HCT116 (cell line): ENCODE measurements at places on chromosomes 12 and 14.

- no peak for DNase-seq
Measured at GRCh38 chr12:39369756-39370155, 73.2 kb downstream of the KIF21A start.

DNA sequence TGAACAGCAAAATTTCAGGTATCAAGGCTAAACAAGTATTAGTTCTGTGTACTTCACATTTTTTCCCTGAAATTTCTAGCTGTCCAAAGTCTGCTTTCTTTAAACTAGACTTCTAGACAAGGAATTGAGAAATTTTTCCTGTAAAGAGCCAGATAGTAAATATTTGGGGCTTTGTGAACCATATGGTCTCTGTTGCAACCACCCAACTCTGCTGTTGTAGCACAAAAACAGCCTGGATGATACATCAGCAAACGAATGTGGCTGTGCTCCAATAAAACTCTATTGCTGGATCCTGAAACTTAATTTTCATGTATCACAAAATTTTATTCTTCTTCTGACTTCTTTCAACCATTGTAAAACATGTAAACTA, 96.0 kb upstream of the SLC38A4 start:
- no peak for DNase-seq

DNA sequence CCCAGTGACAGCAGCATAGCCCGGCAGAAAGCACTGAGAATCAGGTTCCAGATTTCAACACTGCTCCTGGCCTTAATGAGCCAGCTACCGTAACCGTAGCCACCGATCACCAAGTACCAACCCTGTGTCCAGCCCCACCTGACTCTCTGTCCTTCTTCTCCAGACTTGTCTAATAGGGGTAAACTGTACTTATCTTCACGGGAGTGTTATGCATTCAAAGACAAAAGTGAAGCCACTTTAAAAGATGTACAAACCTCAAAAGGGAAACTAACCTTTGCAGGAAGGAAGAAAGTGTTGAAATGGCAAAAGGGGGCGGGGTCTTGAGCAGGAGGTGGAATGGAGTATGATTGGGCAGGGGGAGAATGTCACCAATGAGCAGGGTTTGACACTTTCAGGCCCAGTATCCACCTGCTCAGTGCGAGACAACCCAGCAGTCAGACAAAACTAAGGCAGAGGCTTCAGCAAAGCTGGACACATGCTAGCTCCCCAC, 226.1 kb downstream of the CHST11 start:
- DNase-seq: no peak

GRCh38 chr14:82224610-82225009, 691.0 kb upstream of the SEL1L start:
- no peak for DNase-seq

GRCh38 chr14:71541271-71541670, 391.0 kb upstream of the RGS6 start:
- DNase-seq: no peak

GRCh38 chr12:106387848-106388377, 30.4 kb downstream of the POLR3B start:
- DNase-seq: no peak

DNA sequence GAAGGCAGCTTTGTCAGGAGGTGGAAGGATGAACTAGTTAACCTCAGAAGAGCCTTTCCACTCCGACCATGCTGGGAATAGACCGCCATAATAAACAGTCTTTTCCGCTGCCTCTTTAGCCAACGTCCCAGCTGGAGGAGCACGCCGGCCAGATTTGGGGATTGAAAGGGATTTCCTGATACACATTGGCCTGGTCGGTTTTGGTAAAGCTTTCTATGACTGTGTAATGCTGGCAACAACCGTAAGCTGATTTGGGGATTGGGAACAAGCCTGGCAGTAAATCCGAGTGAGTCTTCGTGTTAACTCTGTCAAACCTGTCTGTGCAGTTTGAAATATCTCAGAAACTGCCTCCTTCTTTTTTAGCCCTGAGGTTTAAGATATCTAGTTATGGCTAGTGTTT, 87.0 kb downstream of the DAD1 start:
- no peak for DNase-seq

GRCh38 chr12:119399301-119399700, 64.8 kb downstream of the CCDC60 start:
- no peak for DNase-seq

DNA sequence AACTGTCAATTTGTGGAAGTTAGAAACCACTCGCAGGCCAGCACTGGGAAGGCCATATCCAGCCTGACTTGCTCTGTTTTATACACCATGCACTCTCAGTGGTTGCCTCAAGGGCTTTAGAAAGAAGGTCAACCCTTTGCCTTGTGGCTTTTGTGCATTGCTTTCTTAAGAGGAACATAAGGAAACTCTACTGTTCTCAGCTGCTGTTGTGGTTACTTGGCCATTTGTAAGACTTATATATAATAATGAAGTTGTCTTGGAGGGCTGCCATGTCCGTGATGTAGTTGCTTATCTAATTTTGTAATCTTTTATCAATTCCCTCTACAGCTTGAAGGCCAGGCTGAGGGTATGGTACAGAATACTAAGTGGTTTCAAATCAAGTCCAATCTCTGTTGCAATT, 637.8 kb downstream of the DIO2 start:
- DNase-seq: no peak

- no peak for DNase-seq
Measured at GRCh38 chr12:55702861-55703260, 4.8 kb downstream of the ITGA7 start.

DNA sequence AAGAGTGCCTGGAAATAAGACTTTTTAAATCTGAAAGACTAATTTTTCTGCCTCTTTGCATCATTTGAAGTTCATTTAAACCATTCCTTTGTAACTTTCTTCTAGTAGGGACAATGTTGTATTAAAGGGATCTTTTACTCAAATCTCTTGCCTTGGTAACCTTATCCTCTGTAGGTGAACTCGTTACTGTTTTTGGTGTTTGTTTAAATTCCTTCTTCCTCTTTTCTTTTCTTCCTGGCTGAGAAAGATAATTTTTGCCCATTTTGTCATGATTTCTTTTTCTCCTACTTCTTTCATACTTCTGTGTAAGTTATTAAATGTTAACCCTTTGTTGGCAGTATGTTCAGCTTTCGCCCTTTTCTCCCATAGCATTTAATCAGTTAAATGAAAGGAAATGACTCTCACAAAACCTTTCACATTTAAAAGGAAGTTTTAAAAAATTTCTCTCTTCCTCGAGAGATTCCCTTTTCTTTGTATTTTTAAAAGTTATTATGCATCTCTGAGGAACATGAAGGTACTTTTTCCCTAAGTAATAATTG, 10.3 kb downstream of the VEZT start:
- DNase-seq: no peak

- DNase-seq: no peak
Measured at GRCh38 chr12:108150436-108150835, 21.3 kb downstream of the WSCD2 start.

DNA sequence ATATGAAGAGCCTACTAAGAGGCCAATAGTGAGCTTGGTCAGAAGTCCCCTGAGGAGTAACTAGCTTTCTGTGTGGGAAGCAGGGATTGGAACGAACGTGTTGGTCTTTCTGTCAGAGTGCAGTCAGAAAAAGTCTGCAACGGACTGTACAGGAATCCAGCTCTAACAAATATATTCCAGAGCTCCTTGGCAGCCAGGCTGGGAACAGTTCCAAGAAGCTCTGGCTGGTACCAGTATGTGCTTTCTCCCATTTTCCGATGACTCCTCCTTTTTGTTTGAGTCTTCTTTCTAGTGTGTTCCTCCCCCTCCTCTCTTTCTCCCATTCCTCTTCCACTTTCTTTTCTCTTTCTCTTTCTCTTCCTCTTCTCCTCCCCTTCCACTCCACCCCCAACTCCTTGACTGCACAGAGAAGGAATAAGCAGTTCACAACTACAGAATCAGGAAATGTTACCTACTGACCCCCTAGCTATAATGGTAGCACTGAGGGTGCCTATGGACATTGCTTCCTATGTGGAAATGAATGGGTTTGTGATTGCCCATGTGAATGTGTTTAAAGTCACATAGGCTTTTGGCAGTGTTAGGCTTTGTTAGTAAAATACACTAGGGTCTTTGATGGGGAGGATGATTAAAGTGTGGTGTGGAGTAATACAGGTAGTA, 59.9 kb downstream of the TTLL5 start:
- DNase-seq: no peak

GRCh38 chr14:91094772-91095171, 19.1 kb upstream of the DGLUCY start:
- DNase-seq: no peak

GRCh38 chr14:58814466-58814865, 176.7 kb downstream of the DACT1 start:
- DNase-seq: no peak

DNA sequence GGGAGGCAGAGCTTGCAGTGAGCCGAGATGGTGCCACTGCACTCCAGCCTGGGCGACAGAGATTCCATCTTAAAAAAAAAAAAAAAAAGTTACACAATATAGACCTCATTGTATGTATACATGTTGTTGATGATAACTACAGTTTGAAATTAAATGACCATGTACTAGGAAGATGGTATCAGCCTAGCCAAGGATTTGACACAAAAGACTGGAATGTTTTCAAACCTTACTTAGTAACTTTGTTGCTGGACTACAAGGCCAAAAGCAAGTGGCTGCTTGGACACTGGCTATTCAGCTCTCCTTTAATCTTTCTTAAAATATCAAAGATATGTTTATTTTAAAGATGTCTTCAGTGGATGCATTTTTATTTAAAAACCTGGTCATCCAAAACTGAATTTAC, 18.9 kb upstream of the NUDT4 start:
- no peak for DNase-seq

- no peak for DNase-seq
Measured at GRCh38 chr14:93049867-93050331, 65.8 kb downstream of the ITPK1 start.

DNA sequence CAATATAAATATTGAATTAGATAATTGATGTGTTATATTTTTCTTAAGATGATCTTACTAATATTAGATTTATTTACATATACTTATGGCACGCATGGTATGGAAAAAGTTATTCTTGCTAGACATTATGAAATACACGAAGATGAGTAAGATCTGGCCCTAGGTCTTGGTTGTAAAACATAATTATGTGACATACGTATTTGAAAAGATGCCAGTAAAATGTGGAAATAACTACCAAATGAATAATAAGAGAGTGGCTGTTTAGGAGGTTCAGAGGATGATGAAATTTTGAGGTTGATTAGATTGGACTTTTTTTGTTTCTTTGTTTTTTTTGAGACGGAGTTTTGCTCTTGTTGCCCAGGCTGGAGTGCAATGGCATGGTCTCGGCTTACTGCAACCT, 41.3 kb downstream of the FANCM start:
- DNase-seq: no peak

DNA sequence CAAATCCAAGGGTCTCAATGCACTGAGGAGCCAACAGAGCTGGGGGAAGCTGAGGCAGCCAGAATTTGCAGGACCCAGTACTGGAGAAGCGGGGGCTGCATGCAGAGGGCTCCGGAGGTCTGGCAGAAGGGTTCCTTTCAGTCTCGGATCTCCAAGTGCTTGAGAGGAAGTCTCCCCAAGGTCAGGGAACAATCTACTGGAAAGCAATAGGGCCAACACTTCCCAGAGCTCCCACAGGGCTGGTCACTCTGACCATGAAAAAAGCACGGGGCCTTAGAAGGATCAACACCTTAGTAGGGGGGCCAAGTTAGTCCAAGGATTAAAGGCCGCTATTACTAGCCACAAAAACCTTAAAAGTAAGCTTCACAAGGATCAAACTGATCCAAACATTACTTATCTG, 31.7 kb downstream of the SPPL3 start:
- no peak for DNase-seq
